ENCODE measurements at places on chromosomes 6 and 20.

DNA sequence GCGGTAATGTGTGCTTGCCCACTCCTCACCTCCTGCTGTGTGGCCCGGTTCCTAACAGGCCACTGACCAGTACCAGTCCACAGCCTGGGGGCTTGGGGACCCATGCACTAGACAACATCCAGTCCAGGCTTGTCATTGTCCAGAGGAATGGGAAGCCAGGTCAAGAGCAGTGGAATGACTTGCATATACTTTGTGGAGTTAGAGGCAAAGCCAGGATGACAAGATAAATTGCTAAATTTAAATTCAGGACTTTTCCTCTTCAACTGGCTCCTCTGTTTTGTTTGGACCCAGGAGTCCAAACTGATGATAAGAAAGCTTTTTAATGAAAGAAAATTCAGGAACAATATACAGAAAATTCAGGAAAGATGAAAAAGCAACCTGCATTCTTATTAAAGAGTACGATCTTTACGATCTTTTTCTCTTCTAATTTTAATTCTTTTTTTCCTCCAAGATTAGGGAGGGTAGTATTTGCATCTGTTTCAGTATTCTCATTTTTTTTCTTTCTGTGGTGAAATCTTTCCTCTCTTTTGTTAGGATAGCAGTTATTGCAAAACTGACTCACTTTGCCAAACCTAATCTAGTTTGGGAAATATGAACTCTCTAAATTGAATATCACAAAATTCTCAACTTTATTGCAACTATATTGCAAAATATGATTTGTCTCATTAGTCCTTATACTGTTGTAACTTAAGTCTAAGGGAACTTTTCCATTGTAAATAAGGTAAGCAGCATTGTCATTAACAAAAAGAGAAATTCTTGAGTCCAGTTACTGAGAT, 48.2 kb downstream of the DCBLD1 start:
- DNase-seq: no peak

- no peak for DNase-seq
These were observed 62.6 kb upstream of the RPS6KA2 start for GRCh38 chr6:166689687-166690086.

GRCh38 chr6:119895626-119896025, 546.1 kb upstream of the MAN1A1 start:
- DNase-seq: no peak

DNA sequence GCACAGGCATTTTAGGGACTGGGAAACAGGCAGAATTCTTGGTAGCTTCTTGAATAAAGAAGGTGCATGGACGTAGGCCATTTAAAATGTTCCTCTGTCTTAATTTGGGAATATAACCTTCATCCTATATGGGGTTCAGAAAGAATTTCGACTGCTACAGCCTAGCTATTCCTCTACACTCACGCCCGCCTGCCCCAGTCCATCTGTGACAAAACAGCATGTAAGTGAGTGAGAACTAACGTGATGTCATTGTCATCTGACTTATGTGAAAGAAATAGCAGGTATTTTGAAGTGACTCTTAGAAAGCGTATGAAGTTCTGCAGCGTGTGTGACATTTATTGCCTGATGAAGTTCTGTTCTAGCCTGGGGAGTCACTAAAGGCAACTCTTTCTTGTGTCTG, 52.2 kb upstream of the SLC22A1 start:
- DNase-seq: no peak

DNA sequence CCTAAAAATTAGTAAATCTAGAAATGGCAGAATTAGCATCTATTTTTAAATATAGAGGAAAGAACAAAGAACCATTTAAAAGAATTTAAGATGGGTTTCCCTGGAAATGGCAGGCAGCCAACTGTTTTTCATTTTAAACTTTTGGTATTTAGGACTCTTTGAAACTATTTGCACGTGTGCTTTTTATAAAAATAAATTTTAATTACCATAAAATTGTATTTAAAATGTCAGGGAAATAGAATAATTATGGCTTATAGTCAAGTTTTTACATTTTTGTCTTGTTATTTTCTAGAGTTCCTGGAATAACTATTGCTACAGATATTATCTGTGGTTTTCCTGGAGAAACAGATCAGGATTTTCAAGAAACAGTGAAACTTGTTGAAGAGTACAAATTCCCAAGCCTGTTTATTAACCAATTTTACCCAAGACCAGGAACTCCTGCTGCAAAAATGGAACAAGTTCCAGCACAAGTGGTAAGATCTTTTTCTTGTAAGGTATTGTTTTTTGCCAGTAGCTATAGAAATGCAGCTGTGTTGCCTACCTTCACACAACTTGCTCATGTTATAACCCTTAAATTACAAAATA, 528.7 kb upstream of the SOX4 start:
- DNase-seq: no peak

- DNase-seq: no peak
These were observed 62.3 kb upstream of the SNX9 start for GRCh38 chr6:157760589-157761330.

DNA sequence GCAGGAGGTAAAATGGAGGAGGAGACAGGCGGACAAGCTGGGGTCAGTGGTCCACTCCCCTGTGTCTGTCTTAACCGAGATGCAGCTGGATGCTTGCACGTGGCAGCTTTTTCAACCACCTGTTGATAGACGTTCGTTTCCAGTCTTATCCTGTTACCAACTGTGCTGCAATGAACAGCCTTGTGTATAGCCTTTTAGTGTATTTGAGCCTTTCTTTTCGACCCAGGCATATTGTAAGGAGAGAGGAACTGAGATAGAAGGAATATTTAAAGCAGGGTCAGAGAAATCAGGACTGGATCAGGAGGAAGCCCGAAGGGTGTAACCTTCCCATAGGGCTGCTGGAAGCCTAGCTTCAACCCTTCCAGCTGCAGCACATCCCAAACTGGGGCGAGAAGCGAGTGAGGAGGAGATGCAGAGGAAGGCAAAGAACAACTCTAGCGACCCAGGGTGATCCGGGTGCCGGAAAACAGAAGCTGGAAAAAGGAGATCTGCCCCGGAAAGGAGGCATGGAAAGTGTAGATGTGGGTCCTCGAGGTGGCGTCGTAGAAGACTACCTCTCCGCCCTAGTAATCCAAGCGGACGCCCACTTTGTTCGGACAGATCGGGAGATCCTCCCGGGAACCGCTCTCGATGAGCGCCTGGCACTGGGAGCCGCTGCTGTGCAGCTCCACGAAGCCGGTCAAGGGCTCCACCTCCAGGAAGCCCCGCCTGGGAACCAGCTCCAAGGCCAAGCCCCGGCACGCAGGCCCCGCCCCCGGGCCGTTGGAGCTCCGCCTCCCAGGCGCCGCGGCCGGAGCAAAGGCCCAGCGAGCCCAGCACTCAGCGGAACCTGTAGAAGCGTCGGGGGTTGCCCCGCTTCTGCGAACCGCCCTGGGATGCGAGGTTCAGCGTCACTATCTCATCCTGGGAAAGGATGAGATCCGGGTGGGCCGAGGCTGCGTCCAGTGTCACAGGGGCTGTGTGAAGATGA, 11.2 kb downstream of the TRIM31 start:
- peak; percentile 36 for DNase-seq

DNA sequence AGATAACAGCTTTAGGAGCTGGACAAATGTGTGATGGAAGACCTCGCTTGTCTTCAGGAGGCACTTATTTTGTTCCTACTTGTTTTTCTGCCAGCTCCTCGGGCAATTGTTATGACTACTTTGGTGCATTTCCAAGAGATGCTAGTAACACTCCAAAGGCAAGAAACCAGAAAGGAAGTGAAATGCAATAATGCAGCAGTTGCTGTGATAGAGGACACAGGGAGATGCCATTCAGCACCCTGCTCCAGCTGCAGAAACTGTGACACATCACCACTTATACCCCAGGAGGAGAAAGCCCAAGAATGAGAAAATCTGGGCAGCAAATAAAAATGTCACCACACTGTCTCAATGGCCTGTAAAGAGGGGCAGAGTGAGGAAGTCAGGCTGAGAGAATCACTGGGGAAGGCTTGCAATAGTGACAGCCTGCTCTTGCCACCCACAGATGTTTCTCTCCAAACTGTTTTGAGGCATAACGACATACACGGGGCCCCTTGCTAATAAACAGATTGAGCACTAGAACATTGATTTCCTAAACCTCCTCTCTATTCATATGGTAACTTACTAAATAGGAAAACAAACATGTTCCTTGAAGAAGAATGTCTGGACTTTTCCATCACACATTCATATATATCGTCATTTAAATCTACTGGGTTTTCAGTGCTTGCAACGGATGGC, 231.0 kb upstream of the PRND start:
- no peak for DNase-seq

DNA sequence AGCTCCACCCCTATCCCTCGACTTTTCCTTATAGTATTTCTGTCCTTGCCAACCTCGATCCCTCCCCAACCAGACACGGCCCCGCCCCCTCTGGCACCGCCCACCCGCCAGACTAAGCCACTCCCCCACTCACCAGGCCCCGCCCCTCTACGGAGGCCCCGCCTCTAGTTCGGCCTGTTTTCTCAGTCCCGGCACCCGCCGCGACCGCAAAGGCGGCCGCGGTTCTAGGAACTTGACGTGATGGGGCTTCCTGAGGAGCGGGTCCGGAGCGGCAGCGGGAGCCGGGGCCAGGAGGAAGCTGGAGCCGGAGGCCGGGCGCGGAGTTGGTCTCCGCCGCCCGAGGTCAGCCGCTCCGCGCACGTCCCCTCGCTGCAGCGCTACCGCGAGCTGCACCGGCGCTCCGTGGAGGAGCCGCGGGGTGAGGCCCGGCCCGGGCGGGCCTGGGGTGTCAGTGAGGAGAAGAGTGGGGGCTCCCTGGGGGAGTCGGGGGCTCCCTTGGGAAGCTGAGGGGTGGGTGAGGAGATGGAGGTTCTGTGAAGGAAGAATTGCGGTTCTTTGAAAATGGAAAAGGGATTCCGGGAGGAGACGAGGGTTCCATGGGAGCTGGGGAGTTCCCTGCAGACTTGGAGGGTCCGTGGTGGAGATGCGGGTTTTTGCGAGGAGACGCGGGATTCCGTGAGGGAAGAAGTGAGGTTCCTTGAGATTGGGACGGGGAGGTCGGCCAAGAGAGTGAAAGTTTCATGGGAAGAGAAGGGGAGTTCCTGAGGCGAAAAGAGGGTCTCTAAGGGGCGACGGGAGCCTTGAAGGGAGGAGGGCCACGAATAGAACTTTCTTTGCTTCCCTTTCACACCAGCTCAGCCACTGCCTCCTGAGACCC, at the start of gene ACSS2:
Gene ACSS2 (plus strand): TSS at position 207 of the 877 bp plus-strand sequence. CDS start 34 bp downstream, at position 241.
- no peak for DNase-seq

DNA sequence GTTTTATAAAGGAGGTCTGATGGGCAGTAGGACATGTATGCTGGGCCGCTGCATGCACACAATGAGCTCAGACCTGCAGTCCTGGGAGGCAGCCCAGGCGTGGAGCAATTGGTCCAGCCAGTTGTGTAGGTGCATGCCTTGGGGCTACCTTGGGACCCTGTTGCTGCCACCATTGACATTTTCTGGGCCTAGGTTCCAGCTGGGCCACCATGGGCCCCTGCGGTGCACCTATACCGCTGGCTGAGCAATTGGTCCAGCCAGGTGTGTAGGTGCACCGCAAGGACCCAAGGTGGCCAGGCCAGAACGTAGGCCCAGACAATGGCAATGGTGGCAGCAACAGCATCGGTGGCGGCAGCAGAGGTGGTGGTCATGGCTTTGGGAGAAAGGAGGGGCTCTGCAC, 143.9 kb downstream of the PXDC1 start:
- DNase-seq: no peak

DNA sequence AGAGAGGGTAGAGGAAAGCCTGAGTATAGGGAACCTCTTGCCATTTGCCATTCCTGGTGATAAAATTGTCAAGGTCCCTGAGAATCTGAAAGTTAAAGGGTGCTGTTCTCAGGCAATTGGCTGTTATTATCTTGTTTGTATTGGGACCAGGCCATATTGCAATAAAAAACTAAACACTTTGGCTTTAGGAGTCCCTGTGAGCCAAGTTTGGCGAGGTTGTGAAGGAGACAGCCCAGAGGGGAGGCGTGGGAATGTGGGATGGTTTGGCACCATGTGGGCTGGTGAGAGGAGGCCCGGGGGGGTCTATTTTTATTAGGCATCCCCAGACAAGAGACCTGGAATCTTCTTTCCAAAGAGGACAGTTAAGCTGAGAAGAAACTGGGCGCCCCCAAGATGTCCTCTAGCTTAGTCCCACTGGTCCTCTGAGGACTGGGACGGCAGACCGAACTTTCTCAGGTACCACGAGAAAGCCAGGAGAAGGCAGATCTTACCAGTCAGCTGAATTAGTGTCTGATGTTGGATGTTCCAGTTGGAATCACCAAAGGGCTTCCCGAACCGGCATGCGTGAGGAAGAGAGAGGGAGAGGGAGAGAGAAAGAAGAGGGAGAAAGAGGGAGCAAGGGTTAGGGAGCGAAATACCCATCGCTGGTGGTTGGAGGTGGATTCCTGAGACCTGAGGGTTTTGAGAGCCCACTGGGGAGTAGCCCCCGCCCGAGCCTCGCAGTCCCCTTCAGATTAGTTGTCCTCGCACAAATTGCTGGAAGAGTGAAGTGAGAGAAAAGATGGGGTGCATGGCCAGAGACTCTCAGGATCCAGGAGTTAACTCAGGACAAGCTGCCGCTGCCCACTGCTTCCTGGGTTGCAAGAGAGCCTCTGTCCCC, 24.4 kb downstream of the DYNLT1 start:
- DNase-seq: no peak

DNA sequence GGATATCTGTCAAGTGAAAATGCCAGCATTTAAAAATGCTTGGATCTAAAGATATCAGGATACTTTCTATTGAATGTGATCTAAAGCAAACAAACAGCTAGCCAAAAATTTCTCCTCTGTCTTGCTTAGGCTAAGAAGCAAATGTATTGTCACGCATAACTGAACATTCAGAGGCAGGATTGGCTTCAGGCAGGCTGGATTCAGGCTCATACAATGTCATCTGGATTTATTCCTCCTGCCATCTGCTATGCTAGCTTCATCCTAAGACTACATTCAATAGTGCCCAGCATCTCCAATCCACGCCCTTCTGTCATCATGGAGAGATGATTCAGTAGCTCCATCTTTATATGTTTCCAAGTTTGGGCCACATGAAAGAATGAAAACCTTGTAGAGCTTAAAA, 27.1 kb downstream of the PFDN4 start:
- DNase-seq: no peak
